Caki2 (cell line): ENCODE measurements at places on chromosomes 1 and 21.

DNA sequence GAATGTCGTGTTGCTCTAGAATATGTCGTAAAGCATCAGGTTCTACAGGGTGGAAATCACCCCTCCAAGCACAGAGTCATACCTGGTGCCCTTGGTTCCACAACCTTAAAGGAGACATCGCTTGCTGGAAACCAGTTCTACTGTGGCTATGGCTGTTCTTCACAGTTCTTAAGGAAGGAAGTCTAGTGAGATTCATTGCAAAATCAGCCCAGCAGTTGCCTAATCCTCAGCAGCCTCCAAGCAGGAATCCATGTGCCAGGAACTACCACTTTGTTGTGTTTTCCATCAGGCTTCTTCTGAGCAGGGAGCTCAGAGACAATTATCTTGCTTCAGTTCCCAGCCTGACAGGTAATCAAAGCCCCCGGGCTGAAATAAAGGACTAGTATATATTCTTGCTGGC, 45.0 kb upstream of the SLC35F3 start:
- DNase-seq: no peak

GRCh38 chr1:199157494-199157893, 518.7 kb downstream of the PTPRC start:
- DNase-seq: peak; percentile 46

GRCh38 chr1:201807958-201808632, 20.9 kb upstream of the IPO9 start:
- DNase-seq: no peak

- no peak for DNase-seq
Observed at GRCh38 chr1:34863501-34863900, 4.0 kb upstream of the SMIM12 start.

DNA sequence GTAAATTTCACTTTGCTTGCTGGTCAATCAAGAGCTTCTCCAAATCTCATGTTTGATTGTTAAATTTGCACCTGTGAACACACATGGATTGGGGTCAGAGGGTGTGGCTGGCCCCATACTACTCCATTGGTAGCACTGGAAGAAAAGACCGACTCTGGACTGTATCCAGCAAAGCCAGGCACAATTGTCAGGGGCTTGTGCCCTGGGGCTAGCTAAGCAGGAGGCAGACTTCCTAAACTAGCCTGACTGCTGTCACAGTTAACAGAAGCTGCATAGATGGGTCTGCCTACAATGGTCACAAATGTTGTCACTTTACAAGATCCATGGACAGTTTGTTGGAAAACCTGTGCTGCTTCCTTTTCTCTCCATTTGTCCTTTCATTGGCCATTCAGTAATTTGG, 421.0 kb downstream of the DSCAM start:
- DNase-seq: no peak

GRCh38 chr1:54710841-54711240, 4.8 kb upstream of the TTC4 start:
- no peak for DNase-seq
